Sigmoid colon (tissue), 7 donors: ENCODE measurements at places on chromosomes 13 and 19. TPM values are rescaled to one million over a fixed set of nuclear protein-coding genes. Genes with fewer than 3 reads are reported as not detected.

KANK2 gene
- 1,171 TPM for total RNA-seq

NLRP9 gene
- not detected for total RNA-seq

PSG1 gene
- not detected for total RNA-seq

KLF12 gene
- 13.2 TPM for total RNA-seq

DNA sequence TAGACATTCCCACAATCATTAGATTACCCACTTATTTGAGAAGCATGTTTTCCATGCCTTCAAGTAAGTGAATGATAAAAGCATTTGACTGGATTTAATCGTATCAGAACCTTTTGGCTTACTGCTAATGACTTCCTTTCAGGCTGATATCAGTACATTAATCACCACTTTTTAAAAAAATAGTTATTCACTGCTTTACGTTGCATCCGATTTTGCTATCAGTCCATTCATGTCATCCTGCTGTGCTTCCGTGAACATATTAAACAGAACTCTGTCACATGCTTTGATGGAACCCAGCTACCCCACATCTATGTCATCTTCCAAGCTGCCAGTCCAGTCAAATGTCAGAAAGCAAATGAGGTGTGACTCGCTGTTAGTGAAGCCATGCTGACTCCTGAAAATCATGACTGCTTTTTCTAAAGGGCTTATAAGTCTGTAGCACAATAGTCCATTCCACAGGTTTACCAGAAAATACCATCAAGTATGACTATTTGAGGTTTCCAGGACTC is 440.9 kb downstream of the IRS2 start:
- DNase-seq, result no peak

DNA sequence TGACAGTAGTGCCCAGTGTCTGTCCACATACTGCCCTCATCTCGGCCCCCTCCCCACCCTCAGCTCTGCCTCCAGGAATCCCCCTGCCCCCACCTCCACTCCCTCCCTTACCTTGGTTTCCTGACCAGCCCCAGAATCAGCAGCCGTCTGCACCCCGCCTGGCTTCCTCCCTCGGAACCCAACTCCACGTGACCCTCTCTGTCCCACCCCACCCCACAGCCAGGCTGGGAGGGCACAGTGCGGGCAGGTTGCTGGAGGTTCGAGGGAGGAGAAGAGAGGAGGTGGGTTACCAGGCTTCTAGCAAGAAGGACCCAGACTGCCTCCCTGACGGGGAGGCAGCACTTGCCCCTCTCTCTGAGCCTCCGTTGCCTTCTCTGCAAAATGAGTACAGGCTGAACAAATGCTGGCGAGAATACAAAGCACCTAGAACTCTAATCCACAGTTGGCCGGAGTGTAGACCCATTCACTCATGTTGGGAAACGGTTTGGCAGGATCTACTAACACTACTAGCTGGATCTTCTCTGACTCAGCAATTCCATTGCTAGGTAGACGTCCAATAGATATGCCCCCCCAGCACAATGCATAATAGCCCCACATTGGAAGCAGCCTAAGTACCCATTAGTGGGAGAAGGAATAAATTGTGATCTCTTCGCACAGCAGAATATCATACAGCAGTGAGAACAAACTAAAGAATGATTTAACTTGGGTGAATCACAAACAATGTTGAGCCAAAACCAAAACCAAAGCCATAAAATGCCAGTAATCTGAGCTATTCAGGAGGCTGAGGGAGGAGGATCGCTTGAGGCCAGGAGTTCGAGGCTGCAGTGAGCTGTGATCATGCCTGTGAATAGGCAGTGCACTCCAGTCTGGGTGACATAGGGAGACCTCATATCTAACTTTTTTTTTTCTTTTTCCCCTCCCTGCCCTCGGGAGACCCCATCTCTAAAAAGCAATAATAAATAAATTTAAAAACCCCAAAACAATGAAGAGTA is at the start of gene RASAL3:
TSS of gene RASAL3 (minus strand) at position 151 of the 992 bp plus-strand sequence. CDS start 186 bp downstream, outside the sequence.
- DNase-seq, result no peak

- DNase-seq, result peak; percentile 63
Observed at GRCh38 chr19:8311461-8312260, 3.5 kb upstream of the CD320 start.

GRCh38 chr19:6126335-6126974 is 9.0 kb upstream of the ACSBG2 start:
- no peak for DNase-seq

DNA sequence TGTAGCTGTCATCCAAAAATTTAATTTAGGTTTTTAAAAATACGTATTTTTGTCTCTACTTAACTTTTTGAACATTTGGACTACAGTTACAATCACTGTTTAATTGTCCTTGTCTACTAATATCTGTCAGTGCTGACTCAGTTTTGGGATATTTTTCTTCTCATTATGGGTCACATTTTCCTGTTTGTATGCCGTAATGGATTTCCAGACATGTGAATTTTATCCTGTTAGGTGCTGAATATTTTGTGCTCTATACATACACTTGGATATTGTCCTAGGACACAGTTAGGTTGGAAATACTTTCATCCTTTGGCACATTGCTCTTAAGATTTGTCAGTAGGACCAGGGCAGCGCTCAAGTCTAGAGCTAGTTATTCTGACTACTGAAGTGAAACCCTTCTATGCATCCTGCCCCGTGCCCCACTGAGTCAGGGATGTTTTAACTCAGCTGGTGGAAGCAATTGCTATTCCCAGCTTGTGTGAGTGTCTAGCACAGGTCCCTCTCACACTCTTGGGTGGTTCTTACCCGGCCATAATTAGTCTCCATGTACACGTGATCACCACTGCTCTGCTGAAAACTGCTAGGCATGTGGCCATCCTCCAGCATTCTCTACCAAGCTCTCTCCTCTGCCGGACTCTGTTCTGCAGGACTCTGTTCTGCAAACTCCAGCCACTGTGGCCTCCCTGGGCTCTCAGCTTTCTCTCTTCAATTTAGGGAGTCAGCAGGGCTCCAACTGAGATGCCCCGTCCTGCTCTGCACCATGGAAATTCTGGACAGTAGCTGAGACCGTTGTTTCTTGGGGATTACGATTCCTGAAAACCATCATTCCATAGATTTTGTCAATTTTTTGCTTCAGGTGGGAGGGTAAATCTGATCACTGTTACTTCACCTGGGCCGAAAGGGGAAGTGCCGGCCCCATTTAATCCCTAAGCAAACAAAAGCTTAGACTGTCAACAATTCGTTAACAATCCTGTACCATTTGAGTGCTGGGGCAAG is 11.1 kb downstream of the PROZ start:
- no peak for DNase-seq

GRCh38 chr19:46950526-46951170 is 69.0 kb upstream of the NPAS1 start:
- no peak for DNase-seq

- no peak for DNase-seq
Observed at GRCh38 chr13:49869519-49869918, 66.6 kb downstream of the SPRYD7 start.

- DNase-seq, result no peak
Observed at GRCh38 chr13:24632382-24633121, 47.7 kb upstream of the ATP12A start.

GRCh38 chr13:42497798-42498197 is 76.2 kb upstream of the TNFSF11 start:
- DNase-seq, result no peak

DNA sequence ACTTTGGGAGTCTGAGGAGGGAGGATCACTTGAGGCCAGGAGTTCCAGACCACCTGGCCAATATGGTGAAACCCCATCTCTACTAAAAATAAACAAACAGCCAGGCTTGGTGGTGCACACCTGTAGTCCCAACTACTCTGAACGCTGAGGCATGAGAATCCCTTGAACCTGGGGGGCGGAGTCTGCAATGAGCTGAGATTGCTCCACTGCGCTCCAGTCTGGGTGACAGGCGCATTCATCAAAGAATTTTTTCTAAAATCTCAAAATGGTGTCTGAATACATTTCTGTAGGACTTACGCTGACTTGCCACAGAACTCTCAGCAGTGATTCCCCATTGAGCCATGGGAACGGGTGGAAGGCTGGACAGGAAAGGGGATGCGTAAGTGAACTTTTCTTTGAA is 18.0 kb upstream of the ERVV-1 start:
- DNase-seq, result no peak

- no peak for DNase-seq
Observed at GRCh38 chr19:31418055-31418454, 68.8 kb upstream of the TSHZ3 start.

GRCh38 chr19:4089400-4089908 is 22.8 kb upstream of the ZBTB7A start:
- no peak for DNase-seq

DNA sequence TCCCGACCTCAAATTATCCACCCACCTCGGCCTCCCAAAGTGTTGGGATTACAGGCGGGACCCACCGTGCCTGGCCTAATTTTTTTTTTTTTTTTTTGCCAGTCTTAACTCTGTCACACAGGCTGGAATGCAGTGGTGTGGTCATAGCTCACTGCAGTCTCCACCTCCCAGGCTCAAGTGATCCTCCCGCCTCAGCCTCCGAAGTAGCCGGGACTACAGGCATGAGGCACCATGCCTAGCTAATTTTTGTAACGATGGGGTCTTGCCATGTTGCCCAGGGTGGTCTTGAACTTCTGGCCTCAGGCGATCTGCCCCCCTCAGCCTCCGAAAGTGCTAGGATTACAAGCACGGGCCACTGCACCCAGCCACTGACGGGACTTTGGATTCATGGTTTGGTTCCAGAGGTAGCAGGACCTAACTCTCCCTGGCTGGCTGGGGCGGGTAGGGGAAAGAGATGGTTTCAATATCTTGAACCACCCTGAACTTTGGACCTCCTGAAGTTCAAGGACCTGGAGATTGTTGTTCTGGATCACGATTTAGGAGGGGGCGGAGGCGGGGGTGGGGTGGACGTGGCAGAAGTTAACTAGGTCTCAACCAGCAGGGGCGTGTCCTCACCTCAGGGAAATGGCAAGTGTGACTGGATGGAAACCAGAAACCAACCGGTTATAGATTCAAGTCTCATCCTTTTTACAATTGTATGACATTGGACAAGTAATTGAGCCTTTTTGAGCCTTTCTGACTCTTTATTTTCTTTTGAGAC is 40.8 kb downstream of the IER2 start:
- no peak for DNase-seq

GRCh38 chr19:7905859-7906258 is 2.2 kb downstream of the MAP2K7 start:
- no peak for DNase-seq

GRCh38 chr19:10173527-10173926 is 21.2 kb downstream of the DNMT1 start:
- DNase-seq, result no peak

DNA sequence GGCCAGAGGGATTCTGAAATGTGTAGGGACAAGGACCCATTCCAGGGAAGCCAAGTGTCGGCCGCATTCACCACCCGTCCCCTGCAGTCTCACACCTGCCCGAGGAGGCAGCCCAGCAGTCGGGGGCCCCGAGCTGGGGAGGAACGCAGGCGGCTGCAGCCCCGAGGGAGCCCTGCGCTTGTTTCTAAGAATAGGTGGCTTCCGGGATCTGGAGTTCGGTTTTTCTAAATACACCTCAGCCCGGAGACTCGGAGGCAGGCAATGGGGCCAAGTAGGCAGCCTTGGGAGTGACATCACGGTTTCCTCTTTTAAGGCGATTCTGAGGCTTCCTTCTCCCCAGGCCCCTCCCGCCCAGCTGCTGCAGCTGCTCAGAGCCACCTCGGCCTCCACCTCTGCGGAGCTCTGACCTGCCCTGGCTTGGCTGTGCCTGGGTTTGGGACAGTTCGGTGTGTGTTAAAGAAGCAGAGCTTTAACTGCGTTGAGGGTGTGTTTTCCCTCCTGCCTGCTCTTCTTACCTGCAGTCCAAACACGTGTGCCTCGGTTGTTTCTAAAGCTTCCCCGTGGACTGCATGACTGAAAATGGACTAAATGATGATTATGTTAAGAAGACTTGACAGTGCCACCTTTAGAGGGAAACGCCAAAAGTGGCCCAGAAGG is 80.5 kb downstream of the COL4A2 start:
- DNase-seq, result peak; percentile 91

GRCh38 chr13:101499406-101499805 is 46.9 kb downstream of the ITGBL1 start:
- DNase-seq, result no peak

DNA sequence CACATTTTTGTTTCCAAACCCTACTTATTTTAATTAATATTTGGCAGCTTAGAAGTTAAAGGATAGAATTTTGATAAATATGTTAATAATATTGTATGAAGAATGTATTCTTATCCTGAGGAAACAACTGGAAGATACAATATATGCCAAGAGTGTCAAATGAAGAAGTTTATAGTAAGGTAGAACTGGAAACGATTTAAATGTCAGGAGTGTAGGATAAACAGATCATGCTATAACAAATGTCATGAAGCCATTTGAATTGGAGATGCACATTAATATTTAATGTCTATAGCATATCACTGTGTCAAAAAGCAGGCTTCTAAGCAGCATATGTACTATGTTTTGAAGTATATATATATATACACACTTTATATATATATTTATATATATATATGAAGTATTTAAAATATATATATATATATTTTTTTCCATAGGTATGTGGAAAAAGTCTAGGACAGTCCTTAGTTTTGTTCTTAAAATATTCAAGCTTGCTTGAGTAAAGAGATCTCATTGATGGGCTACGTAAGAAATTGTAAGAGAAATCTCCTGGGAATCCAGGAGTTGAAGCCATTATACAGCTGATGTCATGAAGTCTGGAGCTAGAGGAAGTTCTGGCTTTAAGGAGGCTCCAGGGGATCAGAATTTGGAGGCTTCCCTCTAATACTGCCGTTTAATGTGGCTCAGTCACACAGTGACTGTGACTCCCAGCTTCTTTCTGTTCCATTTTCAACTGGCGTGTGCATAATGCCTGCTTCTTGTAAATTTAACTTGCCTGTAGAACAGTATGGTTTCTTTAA is 79.9 kb upstream of the MYCBP2 start:
- no peak for DNase-seq

DNA sequence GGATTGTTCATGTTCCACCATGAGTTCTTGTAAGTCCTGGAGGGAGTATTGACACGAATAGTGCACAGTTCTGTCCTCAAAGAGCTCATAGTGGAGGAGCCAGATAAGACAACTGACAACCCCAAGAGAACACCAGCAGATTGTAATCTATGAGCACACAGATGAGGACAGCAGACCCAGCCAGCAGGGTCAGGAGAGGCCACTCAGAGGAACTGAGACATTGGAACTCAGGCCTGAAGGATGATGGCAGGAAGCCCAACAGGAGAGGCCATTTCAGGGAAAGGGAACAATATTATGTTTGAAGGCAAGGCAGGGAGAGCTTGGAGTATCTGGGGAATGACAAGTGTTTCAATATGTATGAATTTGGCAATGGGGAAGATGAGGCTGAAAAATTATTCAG is 63.7 kb upstream of the IPO5 start:
- no peak for DNase-seq

DNA sequence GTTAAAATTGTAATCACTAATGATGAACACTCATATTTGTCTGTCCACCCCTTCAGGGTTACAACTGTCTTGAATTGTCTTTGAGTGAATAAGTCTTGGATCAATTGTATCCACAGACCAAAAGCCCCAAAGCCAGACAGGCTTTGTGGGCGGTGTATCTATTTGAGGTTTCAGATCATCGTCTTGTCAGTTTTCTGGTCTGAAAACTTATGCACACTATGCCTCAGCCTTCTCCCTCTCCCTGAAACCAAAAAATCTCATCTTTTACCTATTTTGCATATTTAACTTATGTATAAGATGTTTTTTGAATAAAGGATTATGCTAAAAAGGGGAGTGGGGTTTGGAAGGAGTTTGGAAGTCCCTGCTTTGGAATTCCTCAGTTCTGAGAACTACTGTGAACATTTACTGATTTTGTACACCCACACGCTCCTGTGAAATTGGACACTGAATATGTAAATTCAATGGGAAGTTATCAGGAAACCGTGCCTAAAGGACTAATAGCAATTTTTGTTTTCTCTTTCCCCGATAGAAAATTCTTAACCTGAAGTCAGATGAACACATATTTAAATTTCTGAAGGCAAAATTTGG is 52.1 kb downstream of the DPY19L3 start:
- DNase-seq, result no peak
